ENCODE measurements at places on chromosomes 7 and 10.
A peak's percentile ranks its signal among the peaks of the same experiment; 100 is the strongest.

DNA sequence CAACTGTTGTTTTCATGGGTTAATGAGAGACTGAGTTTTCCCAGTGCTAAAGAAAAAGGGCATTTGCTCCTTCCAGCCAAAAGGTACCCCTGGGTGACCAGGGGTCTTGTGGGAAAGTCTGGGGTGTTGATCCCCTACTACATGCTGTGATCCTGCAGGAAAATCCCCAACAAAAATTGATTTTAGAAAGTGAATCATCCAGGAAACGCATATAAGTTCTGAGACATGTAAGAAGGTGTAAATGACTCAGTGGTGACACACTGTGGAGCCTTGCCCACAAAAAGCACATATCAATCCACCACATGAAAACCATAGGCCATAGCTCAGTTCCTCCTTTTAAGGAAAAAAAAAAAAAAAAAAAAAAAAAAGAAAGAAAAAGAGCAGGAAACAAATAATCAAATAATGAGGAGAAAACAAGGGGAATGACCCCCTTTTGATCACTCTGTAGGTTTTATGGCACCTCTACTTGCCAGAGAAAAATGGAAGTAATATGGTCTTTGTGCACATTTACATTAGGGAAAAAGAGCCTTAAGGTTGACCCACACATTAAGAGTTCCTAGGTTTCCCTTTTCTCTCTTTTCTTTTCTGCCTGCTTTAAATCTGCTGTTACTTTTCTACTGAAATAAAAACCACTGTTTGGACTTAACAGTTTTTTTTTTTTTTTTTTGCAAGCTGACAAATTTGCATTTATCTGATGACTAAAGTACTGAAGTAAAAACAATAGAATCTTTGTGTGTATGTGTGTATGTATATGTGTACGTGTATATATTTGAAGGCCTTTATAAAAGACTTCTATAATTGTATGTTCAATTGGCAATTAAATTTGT, 386.0 kb downstream of the KIF20B start:
- DNase-seq, result no peak

GRCh38 chr10:87605628-87606251, 53.9 kb upstream of the PAPSS2 start:
- DNase-seq, result peak; percentile 46

GRCh38 chr10:61464461-61465170, 11.4 kb upstream of the TMEM26 start:
- no peak for DNase-seq

DNA sequence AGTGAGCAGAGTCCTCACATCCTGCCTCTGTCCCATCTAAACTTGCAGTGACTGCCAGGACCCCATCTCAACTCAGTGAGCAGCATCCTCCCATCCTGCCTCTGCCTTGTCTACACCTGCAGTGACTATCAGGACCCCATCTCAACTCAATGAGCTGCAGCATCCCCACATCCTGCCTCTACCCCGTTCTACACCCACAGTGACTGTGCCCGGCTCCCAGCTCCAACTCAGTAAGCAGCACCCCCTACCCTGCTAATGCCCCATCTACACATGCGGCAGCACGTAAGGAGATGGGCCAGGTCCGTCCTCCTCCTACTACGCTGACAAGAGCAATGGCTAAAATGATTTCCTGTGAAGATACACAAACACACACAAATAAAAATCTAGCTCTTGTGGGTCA, 65.5 kb downstream of the TNS3 start:
- DNase-seq, result no peak

DNA sequence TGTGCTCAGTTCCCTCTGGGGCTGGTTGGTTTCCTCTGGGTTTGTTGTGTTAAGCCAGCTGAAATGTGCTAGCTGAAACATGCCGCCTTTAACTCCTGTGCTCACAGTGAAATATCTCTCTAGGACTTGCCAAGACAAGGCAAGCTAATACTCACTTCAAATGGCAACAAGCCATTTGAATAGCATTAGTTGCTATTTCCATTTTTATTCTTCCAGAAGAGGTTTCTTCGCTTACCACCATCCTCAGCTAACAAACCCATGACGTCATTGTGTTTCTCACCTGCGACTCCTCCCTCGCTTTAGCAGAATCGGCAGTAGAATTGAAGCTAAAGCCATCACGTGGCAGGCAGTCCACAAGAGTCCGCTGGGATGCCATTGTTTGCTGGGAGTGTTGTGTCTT, 61.3 kb downstream of the ZNF22 start:
- DNase-seq, result no peak

DNA sequence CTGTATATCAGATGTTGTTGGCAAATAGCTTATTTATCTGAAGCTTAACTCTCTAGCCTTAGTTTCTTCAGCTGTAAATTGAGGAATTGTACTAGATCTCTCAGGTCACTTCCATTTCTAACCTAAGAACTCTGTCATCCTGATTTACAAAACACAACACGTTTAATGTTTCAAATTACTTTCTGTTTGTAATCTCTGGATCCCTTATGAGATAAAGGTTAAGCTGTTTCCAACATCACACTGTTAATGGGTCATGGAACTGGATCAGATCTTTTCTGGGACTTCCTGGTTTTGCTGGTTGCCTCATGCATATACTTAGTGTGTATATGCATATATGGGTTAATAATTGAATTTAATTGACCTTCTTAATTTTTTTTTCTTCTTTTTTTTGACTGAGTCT, 9.9 kb downstream of the SAMD8 start:
- no peak for DNase-seq

DNA sequence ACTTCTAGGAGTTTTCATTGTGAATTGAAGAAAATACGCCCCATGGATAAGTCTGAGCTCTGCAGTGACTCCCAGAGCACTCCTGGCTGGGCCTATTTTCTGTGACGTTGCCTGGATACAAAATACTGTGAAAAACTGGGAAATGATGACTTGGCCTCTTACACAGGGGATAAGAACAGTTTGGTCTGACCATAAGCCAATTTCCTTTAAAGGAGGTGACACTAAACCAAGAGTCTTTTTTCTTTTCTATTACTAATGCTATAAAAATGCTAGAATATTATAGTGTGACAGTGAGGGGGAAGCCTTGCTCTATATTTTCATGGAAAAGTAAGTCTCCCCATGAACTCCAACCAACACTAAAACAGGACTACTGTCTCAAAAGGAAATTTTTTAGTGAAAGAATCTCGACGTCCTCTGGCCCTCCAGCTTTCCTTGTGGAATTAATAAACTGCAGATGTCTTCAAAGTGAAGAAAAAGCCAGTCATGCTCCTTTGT, 45.5 kb downstream of the MYOF start:
- peak; percentile 66 for DNase-seq

DNA sequence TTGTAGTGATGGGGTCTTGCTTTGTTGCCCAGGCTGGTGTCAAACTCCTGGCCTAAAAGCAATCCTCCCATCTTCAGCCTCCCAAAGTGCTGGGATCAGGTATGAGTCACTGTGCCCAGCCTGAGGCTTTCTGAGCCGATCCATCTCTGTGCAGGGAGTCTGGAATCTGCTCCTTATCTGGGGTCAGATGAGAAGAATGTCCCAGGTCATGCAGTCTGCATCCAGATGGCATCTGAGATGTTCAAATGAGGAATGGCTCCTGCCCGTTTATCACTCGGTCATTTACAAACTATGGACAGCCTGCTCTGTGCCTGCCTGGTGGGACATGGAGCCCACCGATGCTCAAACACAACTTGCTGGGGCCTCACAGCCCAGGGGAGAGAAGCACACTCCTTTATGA, 11.1 kb upstream of the SLC18A3 start:
- DNase-seq, result no peak
